ENCODE measurements at places on chromosomes 7 and 10.

DNA sequence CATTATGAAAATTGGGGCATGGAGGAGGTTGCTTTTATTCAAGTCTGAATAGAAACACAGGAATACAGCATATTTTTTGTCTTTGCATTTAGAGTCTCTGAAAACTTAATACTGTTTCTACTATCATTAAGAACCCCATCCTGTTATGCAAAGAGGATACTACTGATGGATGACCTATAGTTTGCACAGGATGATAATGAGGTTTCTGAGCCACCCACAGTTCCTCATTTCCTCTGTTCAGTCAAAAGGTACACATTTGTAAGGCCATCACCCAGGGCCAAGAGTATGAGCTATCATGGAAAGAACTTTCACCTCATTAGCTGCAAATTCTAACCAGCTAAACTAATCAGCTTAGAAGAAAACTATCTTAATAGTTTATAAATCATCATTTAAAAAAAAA, 213.0 kb upstream of the CHRM2 start:
- no peak for DNase-seq

GRCh38 chr10:46301721-46302479, 15.1 kb downstream of the ANTXRL start:
- no peak for DNase-seq

GRCh38 chr7:47480576-47481538, 101.1 kb downstream of the TNS3 start:
- no peak for DNase-seq

GRCh38 chr7:27212497-27213432, 12.9 kb upstream of the HOXA13 start:
- no peak for DNase-seq

DNA sequence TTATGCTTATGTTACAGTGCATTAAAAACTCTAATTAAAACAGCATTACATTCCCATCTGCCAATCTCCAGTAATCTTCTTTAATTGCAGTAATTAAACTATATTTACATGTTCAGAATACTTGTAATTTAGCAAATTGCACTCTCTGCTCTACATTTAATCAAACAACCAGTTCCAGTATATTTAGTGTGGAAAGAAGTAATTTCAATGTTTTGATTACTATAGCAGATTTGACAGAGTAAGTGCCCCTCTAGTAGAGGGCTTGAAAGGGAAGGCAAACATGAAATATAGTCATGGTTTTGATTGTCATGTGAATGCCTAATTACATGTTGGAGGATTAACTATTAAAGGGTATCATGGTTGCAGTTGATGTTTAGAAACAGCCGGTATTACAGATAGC, 739.7 kb downstream of the AUTS2 start:
- DNase-seq, result no peak

DNA sequence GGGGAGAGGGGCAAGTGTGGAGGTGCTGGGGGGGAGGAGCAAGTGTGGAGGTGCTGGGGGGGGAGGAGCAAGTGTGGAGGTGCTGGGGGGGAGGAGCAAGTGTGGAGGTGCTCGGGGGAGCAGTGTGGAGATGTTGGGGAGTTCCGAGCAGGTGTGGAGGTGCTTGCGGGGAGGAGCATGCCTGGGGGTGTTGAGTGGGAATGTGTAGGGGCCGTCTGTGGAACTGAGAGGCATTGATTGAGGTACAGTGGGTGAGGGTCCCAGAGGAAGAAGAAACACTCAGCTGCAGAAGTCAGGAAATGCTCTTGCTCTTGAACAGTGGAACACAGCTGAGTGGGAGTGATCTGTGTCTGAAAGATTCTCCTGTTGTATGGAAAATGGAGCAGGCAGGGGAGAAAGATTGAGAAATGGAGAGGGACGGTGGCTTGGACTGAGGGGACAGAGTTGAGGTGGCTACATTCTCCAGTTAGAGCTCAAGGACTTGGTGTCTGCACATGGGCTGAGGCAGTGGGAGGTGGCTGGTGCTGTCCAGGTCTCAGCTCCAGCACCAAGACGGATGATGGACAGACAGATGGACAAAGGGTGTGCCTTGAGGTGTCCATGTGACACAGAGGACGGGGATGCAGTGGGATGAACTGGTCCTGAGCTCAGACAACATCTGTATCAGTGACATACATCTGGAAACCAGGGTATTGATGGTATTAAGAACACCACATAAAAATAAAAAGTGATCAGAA, 25.2 kb upstream of the NCAPG2 start:
- DNase-seq, result no peak

DNA sequence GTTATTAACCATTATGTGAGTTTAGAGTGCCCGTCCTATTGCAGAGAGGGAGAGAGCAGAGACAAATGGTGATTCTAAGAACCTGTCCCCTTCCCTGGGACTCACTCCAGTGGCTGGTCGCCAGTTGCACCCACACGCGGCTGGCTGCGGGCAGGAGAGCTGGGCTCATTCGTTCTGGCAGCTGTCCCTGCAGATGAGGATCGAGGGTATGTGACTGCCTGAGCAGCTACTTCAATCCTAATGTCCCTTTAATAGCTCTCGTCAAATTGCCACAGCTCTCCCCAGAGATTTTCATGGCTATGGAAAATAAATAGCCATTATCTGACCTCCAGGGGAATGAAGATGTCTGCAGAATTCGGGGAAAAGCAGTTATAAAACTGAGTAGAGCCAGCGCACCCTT, 41.6 kb downstream of the RBM28 start:
- DNase-seq, result no peak

- DNase-seq, result no peak
Observed at GRCh38 chr10:7409045-7409731, 1.6 kb downstream of the SFMBT2 start.

DNA sequence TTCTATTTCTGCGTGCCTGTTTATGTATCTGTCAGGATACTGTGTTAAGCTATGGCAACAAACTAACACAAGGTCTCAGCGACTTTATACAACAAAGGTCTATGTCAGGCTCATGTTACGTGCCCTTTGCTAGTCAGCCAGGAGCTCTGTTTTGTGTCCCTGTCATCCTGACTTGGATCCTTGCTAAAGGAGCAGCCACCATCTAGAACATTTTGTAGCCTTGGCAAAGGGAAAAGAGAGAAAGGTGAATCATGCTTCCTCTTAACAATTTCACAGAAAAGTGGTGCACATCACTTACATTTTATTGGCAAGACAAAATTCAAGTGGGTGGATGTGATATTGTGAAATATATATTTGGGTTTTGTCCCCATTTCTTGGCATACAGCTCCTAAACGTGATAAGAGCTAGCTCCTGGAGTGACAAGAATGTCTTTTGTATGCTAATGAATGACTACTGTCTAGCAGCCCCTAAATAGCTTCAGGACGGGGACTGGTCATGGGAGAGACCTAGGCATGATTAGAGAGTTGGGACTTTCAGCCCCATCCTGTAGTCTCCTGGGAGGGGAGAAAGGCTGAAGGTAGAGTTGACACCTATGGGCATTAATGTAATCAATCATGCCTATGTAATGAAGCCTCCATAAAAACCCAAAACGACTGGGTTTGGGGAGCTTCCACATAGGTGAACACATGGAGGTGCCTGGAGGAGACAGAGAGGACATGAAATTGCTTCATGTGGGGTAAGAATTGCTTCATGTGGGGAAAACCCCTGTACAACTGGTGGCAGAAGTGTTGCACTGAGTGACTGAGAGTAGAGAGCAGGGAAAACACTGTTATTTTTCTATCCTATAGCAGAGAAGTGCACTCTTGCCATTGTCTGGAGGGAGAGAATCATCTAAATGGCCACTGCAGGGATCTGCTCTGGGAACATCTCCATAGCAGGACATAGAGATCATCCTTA, 33.0 kb downstream of the MRPL32 start:
- DNase-seq, result no peak
